Breast epithelium (tissue), 4 donors: ENCODE measurements at places on chromosomes 6 and 20. TPM values are rescaled to one million over a fixed set of nuclear protein-coding genes. Genes with fewer than 3 reads are reported as not detected.

Gene POPDC3
- total RNA-seq: not detected

DNA sequence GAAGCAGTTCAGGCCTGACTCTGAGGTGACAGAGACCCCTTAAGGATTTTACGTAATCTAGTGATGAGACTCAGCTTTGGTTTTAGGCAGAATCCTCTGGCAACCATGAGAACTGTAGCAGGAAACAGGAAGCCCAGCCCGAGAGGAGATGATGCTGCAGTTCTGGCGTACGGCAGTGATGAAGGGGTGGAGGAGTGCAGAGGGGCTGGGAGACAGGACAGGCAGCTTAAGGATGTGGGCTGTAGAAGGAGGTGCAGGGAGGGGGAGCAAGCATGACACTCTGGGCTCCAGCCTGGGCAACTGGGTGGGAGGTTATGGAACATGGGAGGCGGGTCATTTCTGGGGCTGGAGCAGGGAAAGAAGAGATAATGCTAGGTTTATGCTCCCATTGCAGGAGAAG lies 67.1 kb downstream of the LRFN2 start:
- H3K4me3 ChIP-seq: no peak overlapping the region
- H3K36me3 ChIP-seq: no peaks in the 10 kb centered on the region
- H3K27ac ChIP-seq: no peak overlapping the region
- H3K27me3 ChIP-seq: peaks cover 7% of the 10 kb centered on the region

- H3K4me1 ChIP-seq: no peaks in the 10 kb centered on the region
- no peaks in the 10 kb centered on the region for H3K36me3 ChIP-seq
- DNase-seq: no peak
Measured at GRCh38 chr20:51687108-51687507, 81.1 kb downstream of the ATP9A start.

Gene DDO
- total RNA-seq: 2.0 TPM

Gene PDYN
- total RNA-seq: not detected

Gene EPB41L1
- 37.0 TPM for total RNA-seq

GRCh38 chr6:73371984-73372383 lies 2.3 kb upstream of the OOEP start:
- no peaks in the 10 kb centered on the region for H3K27me3 ChIP-seq
- no peaks in the 10 kb centered on the region for H3K4me1 ChIP-seq
- DNase-seq: no peak
- H3K4me3 ChIP-seq: no peak overlapping the region
- no peak overlapping the region for H3K27ac ChIP-seq

Gene ID1
- total RNA-seq: 270 TPM

- no peak overlapping the region for H3K4me3 ChIP-seq
- no peaks in the 10 kb centered on the region for H3K27me3 ChIP-seq
- no peaks in the 10 kb centered on the region for H3K4me1 ChIP-seq
- no peaks in the 10 kb centered on the region for H3K36me3 ChIP-seq
- no peak for DNase-seq
Measured at GRCh38 chr6:72212686-72213085, 326.3 kb downstream of the RIMS1 start.

DNA sequence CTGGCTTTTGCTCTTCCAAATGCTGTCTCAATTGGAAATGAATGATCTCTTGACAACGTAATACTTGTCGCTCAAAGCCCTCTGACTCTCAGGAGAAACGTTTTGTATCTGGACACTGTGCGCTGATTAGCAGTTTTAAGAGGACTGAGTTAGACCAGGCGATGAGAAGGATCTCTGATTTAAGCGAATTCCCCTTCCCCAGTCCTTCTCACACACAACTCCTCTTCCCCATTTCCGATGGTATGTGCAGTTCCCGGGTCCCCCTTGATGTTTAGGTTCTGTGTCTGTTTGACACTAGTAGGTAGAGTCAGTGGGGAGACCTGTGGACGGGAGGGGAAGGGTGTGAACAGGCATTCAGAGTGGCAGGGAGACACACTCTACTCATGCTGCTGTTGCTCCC lies 2.5 kb downstream of the ZDHHC14 start:
- H3K36me3 ChIP-seq: no peaks in the 10 kb centered on the region
- DNase-seq: no peak
- peak overlapping the region; percentile 98 for H3K4me3 ChIP-seq
- H3K27ac ChIP-seq: no peak overlapping the region
- no peaks in the 10 kb centered on the region for H3K4me1 ChIP-seq
- H3K27me3 ChIP-seq: no peaks in the 10 kb centered on the region

Gene SLC17A1
- total RNA-seq: not detected

GRCh38 chr6:40253420-40253819 lies 319.2 kb upstream of the MOCS1 start:
- H3K4me1 ChIP-seq: no peaks in the 10 kb centered on the region
- H3K4me3 ChIP-seq: no peak overlapping the region
- no peak overlapping the region for H3K27ac ChIP-seq
- no peaks in the 10 kb centered on the region for H3K36me3 ChIP-seq

- peak overlapping the region; percentile 93 for H3K4me3 ChIP-seq
- no peaks in the 10 kb centered on the region for H3K4me1 ChIP-seq
- H3K27me3 ChIP-seq: no peaks in the 10 kb centered on the region
- DNase-seq: no peak
- H3K36me3 ChIP-seq: no peaks in the 10 kb centered on the region
Measured at GRCh38 chr6:147207351-147207750, 3.1 kb downstream of the STXBP5 start.

Gene OR10C1
- total RNA-seq: not detected

GRCh38 chr6:27809939-27810767 lies 102.0 kb downstream of the OR2B2 start:
- DNase-seq: peak; percentile 73
- peak overlapping the region; percentile 95 for H3K27ac ChIP-seq
- H3K36me3 ChIP-seq: no peaks in the 10 kb centered on the region
- H3K27me3 ChIP-seq: no peaks in the 10 kb centered on the region
- H3K4me3 ChIP-seq: peak overlapping the region; percentile 69

Gene CDSN
- total RNA-seq: not detected

- H3K27me3 ChIP-seq: no peaks in the 10 kb centered on the region
- no peaks in the 10 kb centered on the region for H3K36me3 ChIP-seq
- DNase-seq: no peak
- H3K4me3 ChIP-seq: no peak overlapping the region
- H3K27ac ChIP-seq: no peak overlapping the region
Measured at GRCh38 chr6:96465321-96465903, 56.2 kb upstream of the UFL1 start.

DNA sequence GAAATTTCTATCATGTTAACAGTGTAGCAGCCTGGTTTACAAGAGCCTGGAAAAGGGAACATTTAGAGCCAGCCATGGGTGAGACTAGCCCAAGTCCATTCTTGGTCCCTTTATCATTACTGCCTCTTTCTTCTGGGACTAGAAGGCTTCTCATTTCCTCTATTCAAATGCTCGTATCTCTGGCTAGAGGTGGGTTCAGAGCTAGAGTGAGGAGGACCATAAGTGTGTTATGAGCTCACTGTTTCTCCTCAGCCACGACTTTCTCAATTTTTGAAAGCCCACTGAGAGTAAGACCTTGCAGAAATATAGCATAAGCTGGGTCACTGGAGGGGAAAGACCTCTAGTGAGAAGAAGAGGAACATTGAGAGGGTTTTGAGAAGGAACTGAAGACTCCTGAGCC lies 100.0 kb downstream of the SOBP start:
- H3K27me3 ChIP-seq: no peaks in the 10 kb centered on the region
- H3K4me1 ChIP-seq: no peaks in the 10 kb centered on the region
- H3K36me3 ChIP-seq: no peaks in the 10 kb centered on the region
- no peak overlapping the region for H3K4me3 ChIP-seq

Gene HLA-DQA2
- 2.0 TPM for total RNA-seq

GRCh38 chr6:27882624-27883023 lies 29.6 kb downstream of the OR2B2 start:
- no peak overlapping the region for H3K27ac ChIP-seq
- H3K27me3 ChIP-seq: no peaks in the 10 kb centered on the region
- no peaks in the 10 kb centered on the region for H3K4me1 ChIP-seq
- no peak overlapping the region for H3K4me3 ChIP-seq

DNA sequence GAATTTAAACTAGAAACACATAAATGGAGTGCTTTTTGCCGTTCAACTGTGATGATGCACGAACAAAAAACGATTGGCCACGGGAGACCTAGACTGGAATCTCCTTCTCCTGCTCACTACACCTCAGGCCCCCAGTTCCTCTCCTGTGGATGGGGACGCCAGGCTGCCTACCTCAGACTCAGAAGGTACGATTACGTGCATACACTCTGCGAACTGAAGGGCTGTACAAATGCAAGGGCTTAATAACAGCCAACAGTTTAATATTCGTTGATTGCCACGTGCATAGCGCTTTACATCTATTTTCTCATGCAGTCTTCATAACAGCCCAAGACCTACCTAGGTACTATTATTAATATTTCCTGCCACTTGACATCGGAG lies 495 bp upstream of the ARMC2 start:
- H3K4me3 ChIP-seq: peak overlapping the region; percentile 65
- no peaks in the 10 kb centered on the region for H3K36me3 ChIP-seq
- no peaks in the 10 kb centered on the region for H3K27me3 ChIP-seq

DNA sequence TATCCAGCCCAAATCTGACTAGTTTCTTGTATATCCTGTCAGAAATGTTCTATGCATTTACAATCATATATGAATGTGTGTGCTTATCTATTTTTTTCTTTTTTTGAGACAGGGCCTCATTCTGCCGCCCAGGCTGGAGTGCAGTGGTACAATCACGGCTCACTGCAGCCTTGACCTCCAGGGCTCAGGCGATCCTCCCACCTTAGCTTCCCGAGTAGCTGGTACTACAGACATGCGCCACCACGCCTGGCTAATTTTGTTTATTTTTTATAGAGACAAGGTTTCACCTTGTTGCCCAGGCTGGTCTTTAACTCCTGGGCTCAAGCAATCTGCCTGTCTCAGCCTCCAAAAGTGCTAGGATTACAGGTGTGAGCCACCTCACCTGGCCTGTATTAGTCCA lies 3.0 kb upstream of the RAB44 start:
- H3K4me1 ChIP-seq: no peaks in the 10 kb centered on the region
- H3K27me3 ChIP-seq: no peaks in the 10 kb centered on the region
- no peaks in the 10 kb centered on the region for H3K36me3 ChIP-seq
- no peak overlapping the region for H3K27ac ChIP-seq
- DNase-seq: no peak

GRCh38 chr20:13717631-13718044 lies 67.1 kb downstream of the ESF1 start:
- H3K4me3 ChIP-seq: no peak overlapping the region
- H3K27me3 ChIP-seq: no peaks in the 10 kb centered on the region
- no peaks in the 10 kb centered on the region for H3K4me1 ChIP-seq
- no peaks in the 10 kb centered on the region for H3K36me3 ChIP-seq
- H3K27ac ChIP-seq: no peak overlapping the region

GRCh38 chr6:74657011-74657410 lies 548.8 kb downstream of the COL12A1 start:
- H3K4me1 ChIP-seq: no peaks in the 10 kb centered on the region
- no peaks in the 10 kb centered on the region for H3K27me3 ChIP-seq
- no peaks in the 10 kb centered on the region for H3K36me3 ChIP-seq

DNA sequence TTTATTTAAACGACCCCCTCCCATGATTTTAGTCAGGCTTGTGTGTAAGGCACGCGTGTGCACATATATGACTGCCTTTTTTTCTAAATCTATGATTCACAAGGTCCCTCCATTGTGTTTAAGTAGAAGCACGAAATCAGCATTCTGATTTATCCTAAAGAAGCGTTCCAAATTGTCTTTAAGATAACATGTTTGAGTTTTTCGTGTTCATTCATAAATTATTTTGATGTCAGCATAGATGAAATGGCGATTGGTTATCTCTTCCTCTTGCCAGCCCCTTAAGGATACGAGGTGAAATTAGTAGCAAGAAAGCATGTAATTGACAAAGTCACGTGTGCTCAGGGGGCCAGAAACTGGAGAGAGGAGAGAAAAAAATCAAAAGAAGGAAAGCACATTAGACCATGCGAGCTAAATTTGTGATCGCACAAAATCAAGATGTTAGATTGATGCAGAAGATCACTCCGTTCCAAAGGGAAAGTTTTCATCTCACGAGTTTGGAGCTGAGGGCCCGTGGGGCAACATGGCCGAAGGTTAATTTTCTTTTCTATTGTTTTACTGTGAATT lies at the start of gene LIN28B:
LIN28B (plus strand) TSS at position 377 of the 564 bp plus-strand sequence; CDS start at position 521, 144 bp downstream.
- no peak for DNase-seq
- no peaks in the 10 kb centered on the region for H3K36me3 ChIP-seq
- H3K27ac ChIP-seq: no peak within 1 kb of the TSS
- H3K4me3 ChIP-seq: no peak within 1 kb of the TSS

Gene BMP6
- total RNA-seq: 11.1 TPM

Gene GSTA2
- not detected for total RNA-seq

- no peak overlapping the region for H3K4me3 ChIP-seq
- no peaks in the 10 kb centered on the region for H3K36me3 ChIP-seq
- DNase-seq: peak; percentile 81
- H3K27me3 ChIP-seq: no peaks in the 10 kb centered on the region
- no peak overlapping the region for H3K27ac ChIP-seq
- no peaks in the 10 kb centered on the region for H3K4me1 ChIP-seq
Measured at GRCh38 chr6:617456-618100, 39.3 kb downstream of the HUS1B start.

DNA sequence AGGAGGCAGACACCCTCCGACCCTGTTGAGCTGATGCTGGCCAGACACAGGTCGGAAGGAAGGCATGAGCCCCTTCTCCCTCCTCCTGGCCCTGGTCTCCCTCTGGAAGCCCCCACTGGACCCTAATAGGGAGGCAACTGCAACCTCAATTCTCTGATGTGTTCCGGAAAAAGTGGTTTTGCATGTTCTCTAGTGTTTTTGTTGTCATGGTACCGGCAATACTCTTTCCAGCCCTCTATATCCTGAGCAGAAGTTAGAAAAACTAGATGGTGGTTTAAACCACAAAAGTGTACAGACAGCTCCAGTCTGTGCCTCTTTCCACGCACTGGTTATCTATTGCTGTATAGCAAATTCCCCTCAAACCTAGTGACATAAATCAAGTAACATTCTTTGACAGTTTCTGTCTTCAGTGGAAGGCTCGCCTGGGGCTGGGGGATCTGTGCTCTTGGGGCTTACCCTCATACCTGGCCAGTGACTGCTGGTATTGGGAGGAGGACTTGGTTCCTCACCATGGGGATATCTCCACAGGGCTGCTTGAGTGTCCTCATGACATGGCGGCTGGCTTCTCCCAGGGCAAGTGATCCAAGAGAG lies 37.0 kb downstream of the SYTL3 start:
- no peak for DNase-seq
- H3K27me3 ChIP-seq: no peaks in the 10 kb centered on the region
- no peaks in the 10 kb centered on the region for H3K4me1 ChIP-seq
- no peaks in the 10 kb centered on the region for H3K36me3 ChIP-seq
- H3K4me3 ChIP-seq: no peak overlapping the region
- peak overlapping the region; percentile 54 for H3K27ac ChIP-seq

DNA sequence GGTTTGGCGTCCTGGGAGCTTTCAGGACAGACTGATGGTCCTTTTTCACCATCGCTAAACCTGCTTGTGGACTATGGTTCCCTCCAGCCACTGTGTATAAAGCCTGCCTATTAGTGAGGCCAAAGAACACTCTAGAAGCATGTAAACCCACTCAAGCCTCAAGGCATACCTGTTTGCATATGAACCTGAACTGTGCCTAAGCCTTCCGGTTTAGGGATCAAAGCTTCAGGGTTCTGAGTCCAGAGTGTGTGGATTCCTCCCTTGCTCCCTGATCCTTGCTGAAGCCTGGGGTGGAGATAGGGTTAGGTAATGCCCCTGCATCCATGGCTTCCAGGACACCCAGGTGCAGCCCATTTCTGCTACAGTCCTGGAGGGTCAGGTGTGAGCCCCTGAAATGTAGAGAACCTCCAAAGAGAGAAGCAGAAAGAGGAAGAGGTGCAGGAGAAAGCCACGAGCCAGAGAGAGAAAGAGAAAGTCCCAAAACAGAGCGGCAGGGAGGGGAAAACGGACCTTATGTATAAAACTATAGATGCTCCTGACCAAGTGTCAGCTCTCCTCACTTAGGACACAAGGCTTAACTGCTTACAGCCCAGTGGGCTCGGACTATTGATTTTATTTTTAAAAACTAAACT lies 93.3 kb downstream of the SCML4 start:
- peak overlapping the region; percentile 30 for H3K4me3 ChIP-seq
- no peaks in the 10 kb centered on the region for H3K36me3 ChIP-seq
- no peaks in the 10 kb centered on the region for H3K4me1 ChIP-seq
- no peak for DNase-seq
- no peak overlapping the region for H3K27ac ChIP-seq
- no peaks in the 10 kb centered on the region for H3K27me3 ChIP-seq

Gene BTNL2
- total RNA-seq: not detected

Gene RSPO4
- not detected for total RNA-seq
